NCI-H2081 treated with DMSO at 0.1 percent for 48 hours (cell line): ENCODE measurements at places on chromosomes 5 and 9.

GRCh38 chr9:81787747-81788632, 98.6 kb upstream of the TLE1 start:
- no peak for DNase-seq

DNA sequence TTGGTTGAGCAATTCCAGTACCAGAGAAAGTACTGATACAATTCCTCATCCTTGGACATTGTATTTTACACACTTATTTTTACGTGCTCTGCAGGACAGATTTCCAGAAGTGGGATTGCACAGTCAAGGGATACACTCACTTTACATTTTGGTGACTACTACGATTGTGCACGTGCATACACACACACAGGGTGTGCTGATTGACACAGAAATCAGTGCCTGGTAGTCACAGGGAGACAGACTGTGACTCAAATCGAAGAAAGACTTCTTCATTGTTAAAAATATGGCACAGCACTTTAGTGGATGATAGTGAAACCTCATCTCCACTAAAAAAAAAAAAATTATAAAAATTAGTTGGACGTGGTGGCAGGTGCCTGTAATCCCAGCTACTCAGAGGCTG, 1.5 kb downstream of the GARIN3 start:
- no peak for DNase-seq

- no peak for DNase-seq
Measured at GRCh38 chr5:80963966-80964481, 3.9 kb downstream of the RASGRF2 start.

DNA sequence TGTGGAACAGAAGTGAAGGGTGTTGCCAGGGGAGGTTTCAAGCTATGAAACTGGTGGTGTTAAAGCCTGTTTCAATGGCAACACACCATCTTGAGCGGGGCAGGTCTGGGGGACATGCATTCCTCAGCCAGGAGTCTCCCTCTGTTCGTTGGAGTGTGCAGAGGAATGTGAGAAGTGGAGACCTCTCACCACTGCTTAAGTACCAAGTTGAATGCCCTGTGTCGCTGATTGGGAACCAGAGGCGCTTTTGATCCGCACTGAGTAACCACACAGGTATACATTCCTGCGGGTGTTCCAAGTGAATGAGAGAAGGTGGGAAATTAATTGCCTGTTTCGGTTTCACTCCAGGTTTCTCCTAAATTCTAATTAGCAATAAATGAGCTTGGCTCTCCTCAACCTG, 99.4 kb downstream of the LIX1 start:
- DNase-seq, result no peak

- no peak for DNase-seq
Measured at GRCh38 chr9:136673088-136673974, 10.6 kb downstream of the EGFL7 start.

GRCh38 chr9:108579757-108580439, 275.9 kb downstream of the ACTL7B start:
- no peak for DNase-seq
